ENCODE measurements at places on chromosomes 12 and 14. TPM values are rescaled to one million over a fixed set of nuclear protein-coding genes. Genes with fewer than 3 reads are reported as not detected.

DNA sequence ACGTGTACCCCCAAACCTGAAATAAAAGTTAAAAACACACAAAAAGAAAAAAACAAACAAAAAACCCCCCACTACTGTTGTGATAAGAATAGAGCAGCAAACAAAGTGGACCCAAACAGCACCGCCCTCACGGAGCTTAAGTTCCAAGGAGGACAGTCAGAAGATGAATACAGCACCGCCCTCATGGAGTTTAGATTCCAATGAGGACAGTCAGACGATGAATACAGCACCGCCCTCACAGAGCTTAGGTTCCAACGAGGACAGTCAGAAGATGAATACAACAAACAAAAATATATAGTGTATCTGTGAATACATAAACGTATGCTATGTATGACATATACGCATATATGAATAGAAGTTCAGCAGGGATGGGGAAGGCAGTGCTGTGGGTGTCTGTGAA, 353.8 kb downstream of the GLT1D1 start:
- ATAC-seq, result no peak

DNA sequence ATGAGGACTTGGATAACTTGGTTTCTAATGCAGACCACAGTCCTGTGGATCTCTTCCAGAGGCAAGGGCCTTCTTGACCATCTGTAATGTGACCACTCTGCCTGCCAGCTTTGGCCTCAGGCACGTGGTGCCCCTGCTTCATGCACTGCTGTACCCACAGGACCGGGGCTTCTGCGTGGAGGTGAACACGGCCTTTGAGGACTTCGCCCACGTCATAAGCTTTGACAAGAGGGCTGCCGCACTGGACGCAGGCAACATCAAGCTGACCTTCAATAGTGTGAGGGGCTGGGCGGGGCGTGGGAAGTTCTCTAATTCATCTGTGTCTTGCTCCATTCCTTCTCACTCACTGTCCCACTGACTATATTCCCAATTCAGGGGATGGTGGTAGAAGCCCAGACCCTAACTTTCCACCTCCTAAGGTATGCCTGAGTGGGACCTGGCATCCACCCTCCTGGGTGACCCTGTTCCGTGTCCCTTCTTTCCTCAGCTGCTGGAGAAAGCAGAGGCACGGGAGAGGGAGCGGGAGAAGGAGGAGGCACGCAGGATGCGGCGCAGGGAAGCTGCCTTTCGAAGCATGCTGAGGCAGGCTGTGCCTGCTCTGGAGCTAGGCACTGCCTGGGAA, 18.5 kb downstream of the PRPF40B start:
- ATAC-seq, result no peak

GRCh38 chr12:47222520-47223030, 142.8 kb upstream of the AMIGO2 start:
- no peak for ATAC-seq

DNA sequence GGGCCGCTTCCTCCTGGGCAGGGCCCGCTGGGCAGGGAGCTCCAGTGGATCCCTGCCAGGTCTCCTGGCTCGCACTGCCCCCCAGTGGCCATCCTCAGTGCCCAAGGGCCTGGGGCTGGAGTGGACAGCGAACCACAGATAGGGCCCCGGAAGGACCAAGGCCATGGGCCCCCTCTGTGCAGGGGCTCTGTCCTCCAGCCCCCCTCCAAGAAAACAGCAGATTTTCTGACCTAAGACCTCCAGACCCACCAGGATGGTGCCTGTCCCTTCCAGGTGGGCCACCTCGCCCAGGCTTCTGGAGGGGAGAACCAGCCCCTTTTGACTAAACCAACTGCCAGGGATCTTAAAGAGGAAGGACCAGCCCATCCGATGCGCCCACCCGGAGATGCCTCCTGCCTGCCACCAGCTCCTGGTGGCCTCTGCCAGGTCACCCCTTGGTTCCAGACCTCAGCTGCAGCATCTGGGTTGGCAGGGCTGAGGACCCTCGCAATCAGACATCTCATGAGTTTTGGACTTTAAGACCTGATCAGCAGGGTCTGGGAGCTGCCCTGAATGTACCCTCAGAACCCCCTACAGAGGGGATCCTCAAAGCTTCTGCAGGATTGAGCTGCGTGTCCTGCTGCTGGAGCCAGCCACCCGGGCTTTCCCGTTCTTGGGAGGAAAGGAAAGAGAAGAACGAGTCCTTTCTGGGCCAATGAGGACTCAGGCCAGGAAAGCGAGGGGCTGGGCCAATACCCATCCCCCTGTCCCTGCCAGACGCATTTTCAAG, 325.8 kb upstream of the DIO3 start:
- peak; percentile 47 for ATAC-seq

DNA sequence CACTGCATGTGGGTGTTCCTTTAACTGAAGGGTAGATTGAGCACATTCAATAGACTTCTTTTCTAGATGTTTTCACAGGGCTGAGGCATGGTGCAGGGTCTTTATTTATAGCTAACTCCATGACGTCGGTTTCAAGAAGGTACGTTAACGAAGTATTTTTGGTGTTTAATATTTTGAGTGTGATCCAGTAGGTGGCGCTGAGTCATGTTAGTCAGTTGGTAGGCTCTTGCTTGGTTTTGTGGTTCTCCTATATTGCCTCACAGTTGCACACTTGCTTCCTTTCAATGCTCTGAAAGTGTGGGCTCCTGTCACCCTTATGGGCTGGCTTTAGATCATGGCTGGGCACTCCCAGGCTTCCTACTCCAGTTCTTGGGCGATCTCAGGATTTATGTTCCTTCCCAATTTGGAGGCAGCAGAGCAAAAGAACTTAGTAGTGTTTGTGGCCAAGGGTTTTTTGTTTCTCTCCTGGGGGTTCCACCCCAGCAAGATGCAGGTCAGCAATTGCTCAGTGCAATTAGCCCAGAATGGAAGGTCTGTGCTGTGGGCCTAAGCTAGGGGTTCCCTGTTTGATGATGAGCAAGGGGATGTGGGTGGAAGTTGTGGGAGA, 471.6 kb upstream of the FOXG1 start:
- ATAC-seq, result peak; percentile 39

- ATAC-seq, result no peak
Measured at GRCh38 chr12:52765702-52766101, 11.4 kb downstream of the KRT76 start.

DNA sequence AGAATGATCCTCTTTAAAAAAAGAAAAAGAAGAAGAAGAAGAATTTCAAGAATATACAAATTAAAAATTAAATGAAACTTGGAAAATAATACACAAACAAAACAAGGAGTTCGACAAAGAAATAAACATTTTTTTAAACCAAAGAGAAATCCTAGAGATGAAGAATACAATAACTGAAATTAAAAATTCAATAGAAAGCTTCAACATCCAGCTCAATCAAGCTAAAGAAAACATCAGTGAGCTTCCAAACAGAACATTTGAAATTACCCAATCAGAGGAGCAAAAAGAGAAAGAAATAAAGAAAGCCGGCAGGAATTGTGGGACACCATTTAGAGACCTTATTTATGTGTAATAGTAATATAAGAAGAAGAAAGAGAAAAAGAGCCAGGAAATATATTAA, 37.2 kb upstream of the RHOJ start:
- ATAC-seq, result no peak

GRCh38 chr12:64598831-64599230, 11.5 kb upstream of the RASSF3 start:
- no peak for ATAC-seq

DNA sequence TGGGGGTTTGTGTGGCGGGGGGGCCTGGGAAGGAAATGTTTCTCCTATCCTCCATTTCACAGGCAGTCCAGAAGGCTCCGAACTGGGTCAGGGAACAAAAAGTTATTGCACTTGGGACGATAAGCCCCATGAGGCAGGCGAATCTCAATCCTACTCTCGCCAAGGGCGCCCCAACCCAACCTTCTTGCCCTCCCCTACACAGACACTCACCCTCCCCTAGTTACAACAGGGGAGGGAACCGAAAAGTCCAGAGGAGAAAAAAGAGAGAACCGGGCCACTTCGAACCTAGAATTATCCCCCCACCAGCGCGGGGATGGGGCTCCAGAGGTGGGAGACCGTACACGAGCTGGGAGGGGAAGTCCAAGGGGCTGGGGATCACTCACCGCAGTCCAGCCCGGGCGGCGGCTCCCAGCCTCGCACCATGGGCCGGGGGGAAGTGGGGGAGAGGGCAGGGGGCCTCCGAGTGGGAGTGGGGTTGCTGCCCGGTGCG, 357 bp downstream of the HOMEZ start:
- ATAC-seq, result peak; percentile 28

DNA sequence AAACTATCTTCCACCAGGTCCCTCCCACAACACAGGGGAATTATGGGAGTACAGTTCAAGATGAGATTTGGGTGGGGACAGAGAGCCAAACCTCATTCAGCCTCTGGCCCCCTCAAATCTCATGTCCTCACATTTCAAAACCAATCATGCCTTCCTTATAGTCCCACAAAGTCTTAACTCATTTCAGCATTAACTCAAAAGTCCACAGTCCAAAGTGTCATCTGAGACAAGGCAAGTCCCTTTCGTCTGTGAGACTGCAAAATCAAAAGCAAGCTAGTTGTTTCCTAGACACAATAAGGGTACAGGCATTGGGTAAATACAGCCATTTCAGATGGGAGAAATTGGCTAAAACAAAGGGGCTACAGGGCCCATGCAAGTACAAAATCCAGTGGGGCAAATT, 147.6 kb downstream of the RAD51B start:
- no peak for ATAC-seq

The REP15 gene
- 0.40 TPM for total RNA-seq

The HAL gene
- 0.28 TPM for total RNA-seq

All from esophagus mucosa (tissue), 1 donor.